Spleen (tissue), 13 donors: ENCODE measurements at places on chromosomes 1 and 21. TPM values are rescaled to one million over a fixed set of nuclear protein-coding genes. Genes with fewer than 3 reads are reported as not detected.

The TMCO2 gene
- not detected for total RNA-seq

DNA sequence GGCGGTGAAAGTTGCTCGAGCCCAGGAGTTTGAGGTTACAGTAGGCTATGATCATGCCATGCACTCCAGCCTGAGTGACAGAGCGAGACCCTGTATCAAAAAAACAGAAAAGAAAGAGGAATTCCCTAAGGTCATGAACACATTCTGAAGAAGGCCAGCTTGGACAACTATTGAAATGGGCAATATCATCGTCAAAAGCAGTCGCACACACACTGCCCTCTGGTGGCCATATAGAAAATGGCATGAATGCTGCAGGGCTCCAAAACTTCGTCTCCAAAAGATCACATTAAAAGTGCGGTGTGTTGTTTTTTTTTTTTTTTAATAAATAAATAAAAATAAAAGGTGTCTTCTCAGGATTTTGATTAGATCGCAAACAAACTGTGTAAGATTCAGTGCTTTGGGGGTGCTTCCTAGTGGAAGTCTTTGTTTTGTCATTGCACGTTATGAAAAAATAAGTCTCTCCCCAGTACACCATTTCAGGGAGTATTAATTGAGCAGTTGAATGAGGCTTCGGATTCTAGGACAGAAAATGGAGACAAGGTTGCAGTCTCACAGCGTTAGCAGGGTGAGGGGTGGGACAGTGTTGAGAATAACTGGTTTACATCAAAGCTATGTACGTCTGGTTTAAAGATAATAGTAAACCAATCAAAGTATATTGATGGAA lies 87.5 kb upstream of the FMN2 start:
- no peak for DNase-seq

GRCh38 chr1:44655609-44656008 lies 18.7 kb downstream of the TMEM53 start:
- DNase-seq: peak; percentile 74

DNA sequence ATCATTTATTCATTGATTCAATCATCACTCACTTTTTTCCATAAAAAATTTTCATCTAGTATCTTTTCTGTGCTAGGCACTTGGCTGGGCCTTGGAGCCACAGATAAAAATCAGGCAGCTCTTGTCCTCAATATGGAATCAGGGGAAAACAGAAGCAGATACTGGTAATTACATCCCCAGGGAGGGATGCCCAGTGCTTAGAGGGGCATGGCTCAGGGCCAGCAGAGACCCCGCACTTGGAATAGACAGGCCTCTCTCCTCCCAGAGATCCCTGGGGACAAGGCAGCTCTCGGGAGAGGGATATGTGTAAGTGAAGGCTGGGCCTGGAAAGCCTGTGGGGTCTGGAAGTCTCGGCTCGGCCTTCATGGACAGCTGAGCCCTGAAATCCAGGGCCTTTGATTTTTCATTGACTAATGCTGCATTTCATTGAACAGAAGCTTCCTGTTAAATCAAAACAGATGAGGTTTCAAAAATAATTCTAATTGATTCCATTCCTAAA lies 180.4 kb downstream of the FOXD2 start:
- DNase-seq: no peak

The CRABP2 gene
- 4.8 TPM for total RNA-seq

DNA sequence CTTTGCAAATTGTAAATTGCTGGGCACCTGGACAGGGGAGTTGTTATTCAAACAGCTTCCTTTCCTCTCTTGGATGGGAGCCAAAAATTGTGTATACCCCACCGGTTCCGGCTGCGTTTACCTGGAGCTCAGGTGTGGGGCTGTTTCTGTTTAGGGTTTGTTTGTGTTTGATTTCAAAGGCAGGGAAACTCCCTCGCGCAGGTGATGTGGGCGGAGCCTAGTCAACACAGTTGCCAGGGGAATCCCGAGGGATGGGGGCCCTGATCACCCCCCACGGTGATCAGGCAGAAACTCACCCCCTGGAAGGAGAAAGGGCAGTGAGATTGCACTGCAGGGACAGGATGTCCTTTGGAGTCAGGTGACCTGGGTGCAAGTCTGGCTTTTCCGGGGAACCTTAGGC lies 28.3 kb downstream of the CDCP2 start:
- DNase-seq: peak; percentile 45
